ENCODE measurements at places on chromosomes 6 and 20.

GRCh38 chr6:3848380-3848779, 793 bp upstream of the FAM50B start:
- no peak for DNase-seq

DNA sequence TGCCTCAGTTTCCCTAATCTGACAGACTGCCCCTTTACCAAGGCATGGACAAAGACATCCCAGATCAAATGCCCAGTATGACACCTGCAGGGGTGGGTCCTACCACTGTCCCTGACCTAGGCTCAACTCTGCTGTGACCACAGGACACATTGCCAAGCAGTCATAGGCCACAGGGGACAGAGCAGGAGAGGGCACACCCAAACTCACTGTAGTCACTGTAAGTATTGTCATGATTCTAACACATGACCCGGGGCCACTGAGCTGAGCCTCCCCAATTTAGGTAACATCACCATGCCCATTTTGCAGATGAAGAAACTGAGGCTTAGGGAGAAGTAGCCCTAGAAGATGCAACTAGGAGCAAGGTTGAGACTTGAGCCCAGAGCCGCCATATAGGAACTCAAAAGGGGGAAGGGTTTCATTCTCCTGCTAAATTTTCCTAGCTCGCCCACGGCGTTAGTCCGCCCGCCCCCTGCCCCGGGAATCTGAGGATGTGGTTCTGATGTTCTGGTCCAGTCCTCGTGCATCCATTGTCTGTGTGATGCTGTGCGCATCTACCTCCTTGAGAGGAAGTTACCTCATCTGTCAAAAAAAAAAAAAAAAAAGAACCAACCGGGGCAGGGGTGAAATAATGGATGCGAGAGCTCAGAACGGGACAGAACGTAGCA, 44.8 kb downstream of the PMEPA1 start:
- DNase-seq: no peak

DNA sequence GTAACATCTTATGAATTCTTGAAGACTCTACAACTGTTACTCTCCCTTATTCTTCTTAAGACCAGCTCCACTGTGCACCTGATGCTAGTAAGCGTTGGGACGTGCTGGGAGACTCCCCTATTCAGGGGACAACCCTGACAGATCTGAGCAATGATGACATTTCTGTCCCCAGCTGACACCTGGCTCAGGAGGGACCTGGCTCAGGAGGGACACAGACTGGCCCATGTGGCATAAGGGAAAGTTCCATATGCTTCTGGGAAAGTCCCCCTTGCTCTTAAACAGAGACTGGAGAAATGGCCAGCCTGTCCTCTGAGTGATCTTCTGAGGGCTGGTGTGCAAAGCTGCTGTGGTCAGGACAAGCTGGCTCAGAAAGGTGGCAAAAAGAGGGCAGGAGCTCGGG, 10.0 kb upstream of the CD93 start:
- no peak for DNase-seq

GRCh38 chr20:41228858-41229257, 88.7 kb downstream of the ZHX3 start:
- no peak for DNase-seq

DNA sequence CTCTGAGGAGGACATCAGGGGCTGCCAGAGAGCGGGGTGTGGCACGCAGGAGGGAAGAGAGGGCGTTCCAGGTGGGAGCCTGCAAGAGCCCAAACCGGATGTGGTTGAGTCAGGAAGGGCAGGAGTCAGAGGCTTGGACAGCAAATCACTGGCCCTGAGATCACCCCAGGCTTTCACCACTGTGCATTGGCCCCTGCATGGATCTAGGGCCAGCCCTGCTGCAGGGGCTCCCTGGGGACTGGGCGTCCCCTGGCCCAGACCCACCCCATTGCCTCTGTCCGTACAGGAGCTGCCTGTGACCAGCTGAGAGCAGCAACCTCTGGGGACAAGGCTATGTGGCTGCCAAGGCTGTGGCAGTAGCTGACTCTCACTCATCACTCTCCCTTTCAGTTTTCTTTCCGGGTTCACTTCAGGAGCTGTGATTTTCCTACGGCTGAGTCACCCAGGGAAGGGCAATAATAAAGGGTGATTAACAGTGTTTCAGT, 33.9 kb downstream of the KCNK17 start:
- DNase-seq: no peak

DNA sequence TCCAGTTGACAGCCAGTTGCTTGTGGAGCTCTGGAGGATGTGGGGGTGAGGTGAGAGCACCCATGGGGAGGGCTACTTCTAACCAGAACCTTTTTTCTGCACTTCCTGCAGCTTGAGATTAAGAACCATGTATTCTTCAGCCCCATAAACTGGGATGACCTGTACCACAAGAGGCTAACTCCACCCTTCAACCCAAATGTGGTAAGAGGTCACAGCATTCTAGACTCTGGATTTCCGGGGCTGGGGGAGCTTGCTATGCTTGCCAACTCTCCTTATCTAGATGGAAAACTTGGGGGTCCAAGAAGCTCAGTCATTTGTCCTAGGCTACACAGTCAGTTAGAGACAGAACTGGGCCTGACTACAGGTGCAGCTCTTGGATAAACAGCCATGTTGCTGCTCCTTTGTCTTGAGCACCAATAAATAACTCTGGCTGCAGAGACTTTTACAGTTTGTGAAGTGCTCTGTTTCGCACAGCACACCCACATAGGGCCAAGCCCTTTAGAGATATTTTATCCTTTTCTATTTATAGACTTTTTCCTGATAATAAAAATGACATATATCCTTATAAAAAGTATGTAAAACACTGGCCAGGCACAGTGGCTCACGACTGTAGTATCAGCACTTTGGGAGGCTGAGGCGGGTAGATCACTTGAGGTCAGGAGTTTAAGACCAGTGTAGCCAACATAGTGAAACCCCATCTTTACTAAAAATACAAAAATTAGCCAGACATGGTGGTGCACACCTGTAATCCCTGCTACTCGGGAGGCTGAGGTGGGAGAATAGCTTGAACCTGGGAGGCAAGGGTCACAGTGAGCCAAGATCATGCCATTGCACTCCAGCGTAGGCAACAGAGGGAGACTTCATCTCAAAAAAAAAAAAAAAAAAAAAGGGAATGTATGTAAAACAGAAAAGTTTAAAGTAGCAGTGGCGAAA, 10.6 kb upstream of the IFT52 start:
- no peak for DNase-seq

- no peak for DNase-seq
These were observed 724.5 kb upstream of the FLRT3 start for GRCh38 chr20:15061955-15062354.
